Hematopoietic multipotent progenitor cell (in vitro differentiated cells): ENCODE measurements at places on chromosomes 1 and 21. TPM values are rescaled to one million over a fixed set of nuclear protein-coding genes. Genes with fewer than 3 reads are reported as not detected.

- DNase-seq = no peak
These were observed 5.3 kb downstream of the RSPH1 start for GRCh38 chr21:42490720-42491119.

The BARHL2 gene
- not detected for total RNA-seq

The NID1 gene
- total RNA-seq = 0.27 TPM

DNA sequence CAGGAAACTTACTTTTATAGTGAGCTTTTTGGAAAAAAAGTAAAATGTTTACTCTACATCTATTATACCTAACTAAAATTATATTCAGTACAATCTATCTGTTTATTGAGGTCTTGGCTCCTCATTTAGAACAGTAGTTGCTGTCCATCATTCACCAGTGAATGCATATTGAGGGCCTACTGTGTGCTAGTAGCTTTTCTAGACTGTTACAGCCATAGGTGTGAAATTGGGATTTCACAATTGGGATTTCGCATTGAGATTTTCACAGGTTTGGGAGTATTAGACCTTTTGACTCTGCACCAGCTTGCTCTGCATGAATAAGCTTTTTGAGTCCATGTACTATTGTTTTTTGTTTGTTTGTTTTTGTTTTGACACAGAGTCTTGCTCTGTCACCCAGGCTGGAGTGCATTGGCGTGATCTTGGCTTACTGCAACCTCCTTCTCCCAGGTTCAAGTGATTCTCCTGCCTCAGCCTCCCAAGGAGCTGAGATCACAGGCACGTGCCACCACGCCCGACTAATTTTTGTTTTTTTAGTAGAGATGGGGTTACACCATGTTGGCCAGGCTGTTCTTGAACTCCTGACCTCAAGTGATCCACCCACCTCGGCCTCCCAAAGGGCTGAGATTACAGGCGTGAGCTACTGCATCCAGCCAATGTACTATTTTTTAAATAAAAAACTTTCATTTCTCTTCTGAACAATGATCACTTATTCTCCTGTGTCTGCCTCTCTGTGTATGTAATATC, 47.2 kb upstream of the ERRFI1 start:
- no peak for DNase-seq

DNA sequence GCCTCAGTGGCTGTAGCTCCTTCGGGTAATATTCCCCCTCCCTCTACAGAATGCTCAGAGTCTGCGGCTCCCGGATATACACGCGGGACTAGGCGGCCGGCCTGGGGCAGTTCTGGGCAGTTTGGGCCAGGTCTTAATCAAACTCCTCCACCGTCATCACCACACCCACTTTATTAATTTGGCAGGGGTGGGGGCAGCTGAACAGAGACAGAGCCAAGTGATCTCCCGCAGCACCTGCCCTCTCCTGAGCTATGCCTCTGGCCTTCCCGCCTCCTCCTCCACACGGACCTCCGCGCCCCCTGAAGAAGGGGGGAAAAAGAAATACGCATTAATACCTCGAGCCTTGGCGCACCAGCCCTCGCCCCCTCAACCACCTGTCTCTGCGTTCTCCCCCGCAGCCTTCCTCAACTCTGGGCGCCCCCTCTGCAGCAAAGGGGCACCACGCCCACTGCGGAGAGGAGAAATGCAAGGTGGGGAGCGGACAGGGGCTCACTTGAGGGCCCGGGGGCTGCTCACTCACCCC, 42.6 kb downstream of the CD34 start:
- no peak for DNase-seq

DNA sequence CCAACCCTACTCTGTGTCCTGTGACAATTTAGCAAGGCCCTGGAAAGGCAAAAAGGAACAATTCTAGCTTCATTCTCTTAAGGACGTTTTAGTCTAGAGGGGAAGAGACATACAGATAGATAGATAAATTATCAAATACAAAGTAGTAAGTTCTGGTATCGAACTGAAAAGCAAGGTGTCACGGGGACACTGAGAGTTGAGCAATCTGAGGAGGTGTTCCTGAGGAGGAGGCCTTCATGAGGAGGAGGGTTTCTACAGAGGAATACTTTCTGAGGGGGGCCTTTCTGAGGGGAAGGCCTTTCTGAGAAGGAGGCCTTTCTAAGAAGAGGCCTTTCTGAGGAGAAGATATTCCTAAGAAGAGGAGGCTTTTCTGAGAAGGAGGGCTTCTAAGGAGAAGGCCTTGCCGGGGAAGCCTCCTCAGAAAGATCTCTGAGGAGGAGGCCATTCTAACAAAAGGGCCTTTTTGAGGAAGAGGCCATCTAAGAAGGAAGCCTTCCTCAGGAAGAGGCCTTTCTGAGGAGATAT, 155.9 kb upstream of the COA6 start:
- no peak for DNase-seq

The CDA gene
- 0.27 TPM for total RNA-seq

The LYSMD1 gene
- total RNA-seq = 2.4 TPM

The TAS1R1 gene
- not detected for total RNA-seq

DNA sequence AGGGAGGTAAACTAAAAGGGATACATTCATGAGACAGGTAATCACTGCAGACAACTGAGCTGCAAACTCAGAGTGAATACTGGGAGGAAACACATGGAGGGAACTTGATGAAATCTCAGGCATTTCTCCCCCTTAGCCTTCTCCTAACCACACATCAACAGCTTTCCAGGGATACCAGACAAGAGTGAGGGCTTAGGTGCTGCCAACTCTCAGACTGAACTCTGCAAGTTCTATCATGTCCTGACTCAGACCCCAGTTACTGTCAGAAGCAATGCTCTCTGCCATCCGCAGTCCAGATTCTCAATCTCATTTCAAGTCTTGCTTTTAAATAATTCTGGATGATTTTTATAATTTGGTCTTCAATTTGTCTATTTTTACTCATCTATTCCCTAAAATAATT, 267.3 kb downstream of the LTN1 start:
- no peak for DNase-seq

GRCh38 chr1:199474738-199475137, 552.8 kb upstream of the NR5A2 start:
- no peak for DNase-seq

The KRTAP12-2 gene
- total RNA-seq = under 0.01 TPM

DNA sequence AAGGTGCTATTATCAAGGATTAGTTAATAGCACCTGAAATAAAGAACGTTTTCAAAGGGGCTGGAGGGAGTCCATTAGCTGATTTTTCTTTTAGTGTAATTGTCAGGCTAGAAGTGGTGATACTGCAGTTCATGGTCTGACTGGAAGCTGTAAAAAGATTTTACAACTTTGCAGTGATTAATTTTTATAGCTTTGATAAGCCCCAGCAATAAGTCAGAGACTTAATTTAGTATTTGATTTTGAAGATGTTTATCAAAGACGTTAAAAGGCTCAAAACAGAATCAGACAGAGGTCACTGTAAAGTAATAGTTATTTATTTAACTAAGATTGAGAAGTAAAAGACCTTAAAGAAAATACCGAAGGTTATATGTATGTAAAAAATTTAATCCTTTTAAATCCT, 165.5 kb upstream of the FMN2 start:
- no peak for DNase-seq

The LENEP gene
- total RNA-seq = 0.54 TPM

GRCh38 chr1:94606471-94606870, 64.9 kb upstream of the F3 start:
- no peak for DNase-seq

- DNase-seq = no peak
These were observed 280.5 kb upstream of the VAMP3 start for GRCh38 chr1:7490576-7490975.

- DNase-seq = no peak
These were observed 5.2 kb upstream of the ARID1A start for GRCh38 chr1:26690576-26691031.

- no peak for DNase-seq
These were observed 42.0 kb upstream of the COL6A2 start for GRCh38 chr21:46055863-46056281.

DNA sequence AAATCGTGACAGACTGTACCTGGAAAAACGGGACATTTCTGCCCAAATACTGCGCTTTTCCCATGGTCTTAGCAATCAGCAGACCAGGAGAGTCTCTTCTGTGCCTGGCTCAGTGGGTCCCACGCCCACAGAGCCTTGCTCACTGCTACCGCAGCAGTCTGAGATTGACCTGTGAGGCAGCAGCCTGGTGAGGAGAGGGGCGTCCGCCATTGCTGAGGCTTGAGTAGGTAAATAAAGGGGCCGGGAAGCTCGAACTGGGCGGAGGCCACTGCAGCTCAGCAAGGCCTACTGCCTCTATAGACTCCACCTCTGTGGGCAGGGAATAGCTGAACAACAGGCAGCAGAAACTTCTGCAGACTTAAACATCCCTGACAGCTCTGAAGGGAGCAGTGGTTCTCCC, 203.1 kb downstream of the DENND1B start:
- no peak for DNase-seq

GRCh38 chr1:216221260-216221700, 202.0 kb downstream of the USH2A start:
- DNase-seq = no peak

The MYCL gene
- 0.27 TPM for total RNA-seq

GRCh38 chr21:44511219-44511937, 28.6 kb downstream of the KRTAP10-1 start:
- no peak for DNase-seq

DNA sequence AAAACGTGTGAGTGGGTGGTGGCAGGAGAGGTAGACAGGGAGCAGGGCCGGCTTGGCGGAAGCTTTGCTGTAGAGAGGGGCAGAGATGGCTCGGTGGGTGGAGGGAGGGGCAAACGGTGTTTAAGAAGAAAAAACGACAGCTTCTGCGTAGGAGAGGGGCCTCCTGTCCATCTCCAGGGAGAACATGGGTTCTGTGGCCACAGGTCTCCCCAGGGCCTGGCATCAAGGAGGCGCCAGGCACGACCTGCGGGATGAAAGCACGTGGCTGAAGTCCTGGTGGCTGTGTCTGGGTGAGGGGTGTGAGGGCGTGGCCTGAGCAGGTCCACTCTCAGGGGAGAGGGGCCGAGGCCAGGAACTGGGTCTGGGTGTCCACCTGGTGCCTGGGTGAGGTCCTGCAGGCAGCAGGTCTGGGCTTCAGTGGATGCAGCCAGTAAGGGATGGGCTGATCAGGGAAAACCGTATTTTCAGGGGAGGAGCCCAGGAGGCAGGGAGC, 940 bp upstream of the PRKCZ start:
- DNase-seq = peak; percentile 53

The ZNF683 gene
- 0.27 TPM for total RNA-seq

The C1orf94 gene
- total RNA-seq = not detected

The ANGPTL1 gene
- not detected for total RNA-seq

DNA sequence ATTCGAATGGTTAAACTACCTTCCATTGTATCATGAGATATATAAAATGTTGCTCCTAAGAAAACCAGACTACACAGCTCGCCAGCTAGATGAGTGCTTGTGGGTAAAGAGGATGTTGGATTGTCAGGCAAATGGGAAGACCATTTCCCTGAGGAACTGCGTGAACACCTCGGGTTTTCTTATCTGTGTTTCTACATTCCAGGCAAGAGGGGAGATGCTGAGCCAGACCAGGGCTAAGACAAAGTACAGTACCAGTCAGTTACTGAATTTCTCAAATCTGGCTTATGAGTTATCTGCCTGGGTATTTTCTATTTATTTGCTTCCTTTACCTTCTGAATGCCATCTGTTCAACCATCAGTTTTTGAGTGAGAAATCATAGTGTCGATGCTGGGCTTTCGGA, 170.8 kb downstream of the PLA2G4A start:
- no peak for DNase-seq

The COL24A1 gene
- total RNA-seq = 6.7 TPM

GRCh38 chr1:99207216-99207615, 57.1 kb upstream of the PLPPR4 start:
- DNase-seq = no peak

The PPFIA4 gene
- under 0.01 TPM for total RNA-seq

GRCh38 chr1:214993419-214993818, 89.1 kb upstream of the KCNK2 start:
- no peak for DNase-seq

DNA sequence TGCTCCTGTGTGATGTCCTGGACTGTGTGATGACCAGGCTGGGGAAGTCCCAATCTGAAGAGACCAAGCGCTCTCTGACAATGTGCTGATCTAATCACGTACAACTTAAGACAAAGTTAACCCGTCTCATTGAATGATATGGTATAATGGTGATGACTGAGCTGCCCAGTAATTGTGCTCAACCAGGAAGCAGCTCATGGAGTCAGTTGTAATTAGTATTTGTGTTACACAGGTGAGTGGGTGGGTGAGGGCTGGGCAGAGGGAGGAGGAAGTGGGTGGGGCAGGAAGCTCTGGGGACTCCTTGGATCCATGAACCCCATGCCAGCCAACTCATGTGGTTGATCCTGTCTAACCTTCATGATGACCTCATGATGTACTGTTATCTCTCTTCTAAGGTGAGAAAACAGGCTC, 8.7 kb upstream of the ECE1 start:
- no peak for DNase-seq

The GREM2 gene
- not detected for total RNA-seq

GRCh38 chr1:81915937-81916336, 115.2 kb downstream of the ADGRL2 start:
- DNase-seq = no peak

- DNase-seq = no peak
These were observed 79.0 kb upstream of the CAPZB start for GRCh38 chr1:19564366-19564765.

The LCE3D gene
- total RNA-seq = not detected

DNA sequence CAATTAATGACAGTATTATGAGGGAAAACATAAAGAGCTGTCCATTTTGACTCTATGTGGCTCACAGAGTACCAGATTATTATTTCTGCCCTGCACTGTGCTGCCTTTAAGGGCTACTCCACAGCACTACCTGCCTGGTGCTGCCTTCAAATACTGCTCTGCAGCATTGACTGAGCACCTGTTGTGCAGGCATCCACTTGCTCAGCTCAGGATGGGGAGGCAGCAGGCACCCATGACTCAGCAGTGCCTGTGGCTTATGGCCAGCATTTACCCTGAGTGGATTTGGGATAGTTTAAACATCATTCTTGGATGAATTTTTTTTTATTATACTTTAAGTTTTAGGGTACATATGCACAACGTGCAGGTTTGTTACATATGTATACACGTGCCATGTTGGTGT, 953 bp upstream of the KPRP start:
- no peak for DNase-seq

The CCDC181 gene
- 0.54 TPM for total RNA-seq

GRCh38 chr1:39799770-39800470, 11.3 kb upstream of the BMP8B start:
- peak; percentile 31 for DNase-seq

The CRP gene
- total RNA-seq = not detected

- no peak for DNase-seq
These were observed 75.8 kb upstream of the GNG4 start for GRCh38 chr1:235725434-235725833.

The SIK1 gene
- 5.1 TPM for total RNA-seq

The SLC30A2 gene
- under 0.01 TPM for total RNA-seq

DNA sequence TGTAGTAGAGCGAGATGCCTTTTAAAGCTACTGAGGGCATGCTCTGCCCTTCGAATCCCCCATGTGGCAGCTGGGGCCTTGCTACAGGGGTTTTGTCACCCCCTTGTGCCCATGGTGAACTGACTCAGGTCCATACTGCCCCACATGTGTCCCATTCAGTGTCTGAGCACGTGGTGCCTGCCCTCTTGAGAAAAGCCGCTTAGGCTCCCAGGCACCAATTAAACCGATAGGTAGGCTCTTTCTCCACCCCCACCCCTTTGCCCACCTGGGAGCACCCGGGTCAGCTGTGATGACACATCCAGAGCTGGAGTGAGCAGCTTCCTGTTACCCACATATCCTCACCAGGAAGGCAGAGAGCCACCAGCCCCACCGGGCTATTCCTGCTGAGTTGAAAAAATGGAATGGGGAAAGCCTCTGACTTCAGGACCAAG, 30.5 kb downstream of the TMCC2 start:
- DNase-seq = no peak

The DIPK1A gene
- total RNA-seq = 0.27 TPM

The CCDC17 gene
- 4.3 TPM for total RNA-seq

The CBS gene
- total RNA-seq = 0.81 TPM
